ENCODE measurements at places on chromosomes 7 and 10.

DNA sequence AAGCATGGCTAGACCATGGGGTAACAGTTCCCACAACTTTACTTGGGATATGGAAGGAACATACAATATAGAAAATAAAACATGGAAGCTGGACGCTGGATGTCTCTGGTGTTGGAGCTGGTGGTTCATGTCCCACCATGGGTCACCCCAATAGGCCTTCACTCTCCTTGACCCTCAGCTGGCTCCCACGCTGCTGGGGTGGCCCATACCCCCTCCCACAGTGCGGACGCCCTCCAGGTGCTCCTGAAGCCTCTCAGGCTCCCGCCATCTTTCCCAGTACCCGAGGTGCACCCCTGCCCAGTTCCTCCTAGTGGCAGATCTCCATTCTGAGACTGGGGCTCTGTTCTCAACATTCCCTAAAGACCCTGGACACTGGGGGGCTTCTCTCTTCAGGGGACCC, 5.8 kb upstream of the CPA1 start:
- no peak for DNase-seq

DNA sequence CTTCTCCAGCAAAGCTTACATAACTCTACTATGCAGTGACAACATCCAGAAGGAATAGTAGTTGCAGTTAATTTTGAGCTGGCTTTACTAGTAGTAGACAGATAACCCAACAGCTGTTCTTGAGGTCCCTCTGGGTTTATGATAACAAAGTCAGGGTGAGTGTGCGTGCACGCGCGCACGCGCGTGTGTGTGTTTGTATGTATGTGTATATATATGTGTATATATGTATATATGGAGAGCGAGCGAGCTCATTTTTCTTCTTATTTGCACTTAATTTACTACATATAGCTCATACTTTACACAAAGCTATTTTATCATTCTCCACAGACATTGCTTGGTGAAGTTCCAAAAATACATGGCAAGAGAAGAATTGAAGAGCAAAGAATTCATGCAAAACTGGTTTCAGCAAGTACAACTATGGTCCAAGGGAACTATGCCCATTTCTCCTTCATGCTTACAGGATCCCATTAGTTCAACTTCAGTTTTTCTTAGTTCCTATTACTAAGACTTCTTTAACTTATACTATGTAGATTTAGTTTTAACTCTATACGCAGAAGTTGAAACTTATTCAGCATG, 105.9 kb upstream of the TMEM168 start:
- DNase-seq: no peak

DNA sequence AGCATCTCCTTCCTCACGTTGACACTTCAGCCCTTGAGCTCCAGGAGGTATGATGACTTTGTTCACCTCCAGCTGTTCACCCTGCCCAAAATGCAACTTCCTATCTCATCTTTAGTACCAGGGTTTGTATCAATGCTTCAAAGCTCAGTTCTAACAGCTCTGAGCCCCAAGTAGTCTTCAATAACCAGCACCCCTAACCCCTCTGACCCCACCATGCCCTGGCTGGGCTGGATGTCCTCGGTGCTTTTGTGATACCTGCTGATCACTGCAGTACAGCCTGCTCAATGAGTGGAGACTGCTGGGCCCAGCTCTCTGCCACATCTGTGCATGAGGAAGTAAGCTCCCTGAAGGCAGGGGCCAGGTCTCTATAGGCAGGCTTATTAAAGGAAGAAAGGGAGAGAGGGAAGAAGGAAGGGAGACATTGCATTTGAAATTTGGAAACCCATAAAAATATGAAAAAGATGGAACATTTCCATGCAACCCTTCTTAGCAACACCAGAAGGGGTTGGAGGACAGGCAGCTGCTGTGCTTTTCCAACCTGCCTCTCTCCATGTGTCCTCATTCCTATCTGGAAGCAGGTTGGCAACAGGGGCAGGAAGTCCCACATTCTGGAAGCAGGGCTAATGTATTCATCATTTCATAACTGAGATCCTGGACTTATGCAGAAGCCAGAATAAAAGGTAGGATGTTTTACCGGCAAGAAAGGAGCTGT, 756.1 kb downstream of the GRID1 start:
- no peak for DNase-seq

DNA sequence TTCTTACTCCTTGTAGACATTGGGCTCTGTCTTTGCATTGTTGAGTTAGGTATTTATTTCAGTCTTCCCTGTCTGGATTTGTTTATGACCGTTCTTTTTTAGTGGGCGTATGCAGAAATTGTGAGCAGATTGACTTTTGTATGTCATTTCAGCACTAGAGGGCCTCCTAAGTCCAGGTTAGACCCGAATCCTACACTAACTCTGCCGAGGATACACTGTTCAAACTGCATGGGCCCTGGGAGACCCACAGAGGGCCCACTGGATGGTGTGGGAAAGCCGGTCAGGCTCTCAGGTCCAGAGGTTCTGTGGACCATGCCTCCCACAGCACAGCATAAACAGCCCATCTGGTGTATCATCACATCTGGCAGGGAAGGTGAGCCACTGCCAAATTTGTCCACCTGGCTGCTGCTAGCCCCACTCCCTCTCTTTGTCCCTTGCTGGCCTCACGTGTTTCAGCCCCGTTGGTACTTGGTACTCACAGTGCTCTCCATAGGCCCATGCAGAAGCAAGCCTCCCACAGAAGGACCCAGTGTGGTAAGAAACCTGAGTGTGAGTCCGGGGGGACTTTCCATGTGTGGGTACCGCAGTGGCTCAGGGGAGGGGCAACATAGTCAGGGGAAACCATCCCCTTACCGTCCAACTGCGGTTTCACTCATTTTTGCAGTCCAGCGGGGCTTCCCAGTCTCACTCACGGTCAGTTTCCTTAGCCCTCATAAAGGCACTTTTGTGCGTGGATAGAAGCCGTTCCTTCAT, 112.8 kb downstream of the APBB1IP start:
- DNase-seq: no peak

DNA sequence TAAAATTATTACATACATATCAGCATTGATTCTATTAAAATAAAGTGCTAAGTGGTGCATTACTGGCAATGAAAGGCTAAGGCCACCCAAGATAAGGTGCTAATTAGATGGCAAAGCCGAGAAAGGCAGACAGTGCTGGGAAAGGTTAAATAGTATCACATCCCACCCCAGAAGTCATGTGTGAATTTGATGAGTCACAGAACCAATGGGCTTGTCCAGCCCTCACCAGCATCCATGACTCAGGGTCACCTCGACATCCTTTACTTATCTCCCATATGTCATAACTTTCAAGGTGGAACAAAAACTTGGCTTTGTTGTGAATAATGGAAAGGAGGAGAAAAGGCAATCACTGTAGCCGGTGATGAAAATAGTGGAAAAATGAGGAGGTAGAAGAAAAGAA, 459.1 kb downstream of the PLXNA4 start:
- DNase-seq: no peak

GRCh38 chr7:3778345-3778744, 477.3 kb downstream of the SDK1 start:
- no peak for DNase-seq

DNA sequence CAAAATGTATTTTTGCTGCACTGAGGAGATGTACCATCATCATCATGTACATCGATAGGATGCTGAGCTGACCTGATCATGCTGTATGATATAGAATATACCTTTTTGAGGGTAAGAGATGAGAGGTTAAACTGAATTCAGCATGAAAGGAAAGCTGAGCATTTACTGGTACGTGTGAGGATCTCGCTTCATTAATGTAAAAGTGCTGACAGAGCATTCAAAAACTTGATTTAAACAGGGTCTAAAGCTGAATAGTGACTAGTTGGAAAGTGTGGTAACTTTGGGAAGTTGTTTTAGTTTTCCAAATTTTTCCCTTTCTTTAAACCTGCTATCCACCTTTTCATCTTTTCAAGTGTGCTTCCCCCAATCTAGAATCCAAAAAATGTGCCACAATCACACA, 28.5 kb upstream of the COL1A2 start:
- DNase-seq: no peak

DNA sequence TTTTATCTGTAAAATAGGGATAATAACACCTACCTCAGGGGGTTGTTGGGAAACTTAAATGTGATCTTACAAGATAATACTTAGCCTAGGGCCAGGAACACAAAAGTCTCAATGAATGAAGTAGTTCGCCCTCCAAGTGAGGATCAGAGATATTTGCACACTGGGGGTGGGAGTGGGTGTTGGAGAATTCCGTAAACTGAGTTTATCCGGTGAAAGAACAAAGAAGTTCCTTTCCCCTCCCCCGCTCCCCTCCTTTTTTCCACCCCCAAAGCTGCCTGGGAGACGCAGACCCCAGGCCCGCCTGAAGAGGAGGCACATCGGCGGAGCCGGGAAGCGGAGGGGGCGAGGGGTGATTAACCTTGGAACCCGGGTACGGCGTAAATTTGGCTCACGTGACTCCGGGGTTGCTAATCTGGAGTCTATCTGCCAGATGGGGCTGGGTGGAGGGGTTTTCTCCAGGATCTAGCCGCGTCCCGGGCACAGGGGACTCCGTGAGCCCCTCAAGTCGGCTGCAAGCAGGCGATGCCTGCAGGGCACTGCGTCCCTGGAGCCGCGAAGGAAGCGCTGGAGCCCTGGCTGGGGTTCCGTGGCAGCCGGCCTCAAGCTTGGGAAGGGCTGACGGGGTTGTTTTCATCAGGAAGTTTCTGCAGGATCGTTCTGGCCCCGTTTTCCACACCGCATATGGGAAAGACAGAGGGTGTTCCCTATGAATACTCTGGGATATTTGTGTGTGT, 1.4 kb upstream of the PODXL start:
- no peak for DNase-seq

DNA sequence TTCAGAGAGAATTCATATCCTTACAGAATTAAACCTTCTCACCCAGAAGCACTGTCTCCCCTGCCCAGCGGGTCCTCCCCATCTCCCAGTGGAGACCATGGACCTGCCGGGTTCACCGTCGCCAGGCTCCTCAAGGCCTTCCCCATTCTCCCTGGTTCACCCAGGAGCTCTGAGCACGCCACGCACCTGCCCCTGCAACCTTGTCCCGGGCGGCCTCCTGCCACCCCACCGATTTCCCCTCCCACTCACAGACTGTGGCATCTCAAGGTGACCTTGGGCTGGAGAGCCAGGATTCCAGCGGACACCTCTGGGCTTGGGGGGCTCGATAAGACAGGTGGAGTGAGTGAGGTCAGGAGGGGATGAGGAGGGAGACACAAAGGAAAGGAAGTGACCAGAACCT, 135.3 kb downstream of the PTPRN2 start:
- DNase-seq: no peak

DNA sequence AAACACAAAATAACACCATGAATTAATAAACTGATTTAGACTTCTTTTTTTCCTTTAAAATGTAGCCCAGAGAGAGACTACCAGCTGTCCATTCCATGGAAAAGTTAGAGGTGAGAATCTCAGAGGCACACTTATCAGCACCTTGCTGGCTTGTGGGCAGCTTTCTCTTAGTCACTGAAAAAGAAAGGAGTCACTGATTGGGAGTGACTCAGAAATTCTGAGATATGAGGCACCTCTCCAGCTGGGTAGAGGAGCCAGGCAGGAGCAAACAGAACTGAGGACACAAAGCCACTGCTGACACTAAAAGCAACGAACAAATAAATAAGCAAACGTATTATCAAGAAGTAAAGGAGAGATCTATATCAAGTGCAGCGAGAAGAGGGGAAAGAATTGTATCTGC, 310.6 kb downstream of the PARD3 start:
- no peak for DNase-seq

DNA sequence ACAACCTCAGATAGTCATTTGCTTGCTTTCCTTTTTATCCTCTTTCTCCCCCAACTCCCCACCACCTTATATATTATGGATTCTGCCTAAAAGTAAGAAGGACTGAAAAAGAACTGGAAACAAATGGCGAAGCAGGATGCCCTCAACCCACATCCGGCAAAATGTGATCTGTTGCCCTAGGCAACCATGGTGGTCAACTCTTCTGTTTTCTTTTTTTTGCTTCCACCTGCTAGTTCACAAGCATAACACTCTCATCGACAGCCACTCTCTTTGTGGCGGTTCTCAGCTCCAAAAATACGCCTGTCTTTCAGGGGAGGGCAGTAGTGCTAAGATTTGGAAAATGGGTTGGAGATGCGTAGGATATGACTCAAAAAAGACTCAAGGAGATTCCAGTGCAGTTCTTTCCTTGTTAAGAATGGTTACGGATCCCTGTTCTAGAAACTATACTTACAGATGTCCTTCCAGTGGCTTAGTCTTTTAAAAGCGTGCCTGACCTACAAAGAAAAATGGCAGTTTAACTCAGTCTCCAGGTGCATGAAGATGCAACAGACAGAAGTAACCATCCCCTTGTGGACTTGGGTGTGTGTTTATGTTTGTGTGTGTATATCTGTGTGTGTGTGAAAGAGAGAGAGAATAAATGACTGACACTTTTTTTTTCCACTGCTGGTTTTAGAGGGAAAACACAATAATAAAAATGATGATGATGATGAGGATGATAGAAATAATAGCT, 10.7 kb downstream of the APBB1IP start:
- DNase-seq: no peak

DNA sequence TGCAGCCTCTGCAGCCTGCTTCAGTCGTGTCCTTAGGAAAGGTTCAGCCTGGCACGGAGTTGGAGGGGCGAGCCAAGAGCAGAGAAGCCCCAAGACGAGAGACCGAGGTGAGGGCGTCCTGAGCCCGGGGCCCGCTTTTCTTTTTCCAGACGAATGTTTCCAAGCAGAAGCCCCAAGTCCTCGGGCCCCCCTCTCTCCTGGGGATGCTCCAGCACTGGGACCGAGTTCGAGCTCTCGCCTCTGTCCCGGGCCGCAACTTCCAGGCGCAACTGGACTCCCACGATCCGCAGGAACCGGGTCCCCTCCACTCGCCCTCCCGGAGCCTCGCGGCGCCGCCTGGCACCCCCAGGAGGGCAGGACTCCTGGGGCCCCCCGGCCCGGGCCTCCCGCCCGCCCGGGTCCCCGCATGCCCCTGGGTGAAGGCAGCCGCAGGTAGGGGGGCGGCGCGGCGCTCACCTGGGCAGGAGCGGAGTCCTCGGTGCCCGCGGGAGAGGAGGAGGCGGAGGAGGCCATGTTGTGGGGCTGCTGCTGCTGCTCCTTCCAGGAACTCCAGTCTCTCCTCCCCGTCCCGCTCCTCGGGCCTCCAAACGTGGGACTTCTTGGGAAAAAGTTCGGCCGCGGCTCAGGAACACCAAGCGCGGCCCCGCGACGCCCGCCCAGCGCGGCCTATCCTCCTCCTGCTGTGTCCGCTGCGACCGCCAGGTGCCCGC, 45.3 kb upstream of the CDK1 start:
- DNase-seq: no peak

GRCh38 chr7:45177801-45178200, 20.2 kb downstream of the RAMP3 start:
- DNase-seq: no peak

DNA sequence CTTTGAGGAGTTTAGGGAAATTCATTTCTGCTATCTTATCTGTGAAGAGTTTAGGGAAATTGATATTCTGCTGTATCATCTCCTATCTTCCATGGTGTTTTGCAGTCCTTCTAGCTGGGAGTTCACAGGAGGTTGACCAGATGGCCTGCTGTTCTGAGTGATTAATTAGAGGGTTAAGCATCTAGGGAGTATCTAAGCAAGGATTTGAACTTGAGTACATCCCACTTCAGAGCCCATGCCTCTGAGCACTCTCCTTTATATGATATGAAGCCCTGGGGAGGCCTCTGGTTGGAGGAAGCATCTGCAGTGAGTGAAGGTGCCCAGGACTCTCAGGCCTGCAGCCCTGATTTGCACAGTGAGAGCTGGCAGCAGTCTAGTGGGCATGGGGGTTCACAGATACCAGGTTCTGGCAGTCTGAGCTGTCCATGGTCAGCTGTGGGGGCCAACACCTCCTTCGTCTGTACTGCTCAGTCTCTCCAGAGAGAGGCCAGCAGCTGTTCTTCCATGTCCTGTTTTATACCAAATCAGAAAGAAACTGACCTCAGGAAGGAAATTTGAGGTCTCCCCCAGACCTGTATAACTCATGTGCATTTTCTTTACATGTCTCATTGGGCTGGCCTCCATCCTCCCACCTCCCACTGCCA, 156.9 kb downstream of the PLCE1 start:
- no peak for DNase-seq

Measured in cortex of kidney (tissue), 1 donor.